Stimulated activated CD4-positive, alpha-beta T cell treated with anti-CD3 and anti-CD28 coated beads, Interleukin-2, amount 100 ng/mL, for 24 hours (primary cell): ENCODE measurements at places on chromosomes 5 and 9.
A peak's percentile ranks its signal among the peaks of the same experiment; 100 is the strongest.

DNA sequence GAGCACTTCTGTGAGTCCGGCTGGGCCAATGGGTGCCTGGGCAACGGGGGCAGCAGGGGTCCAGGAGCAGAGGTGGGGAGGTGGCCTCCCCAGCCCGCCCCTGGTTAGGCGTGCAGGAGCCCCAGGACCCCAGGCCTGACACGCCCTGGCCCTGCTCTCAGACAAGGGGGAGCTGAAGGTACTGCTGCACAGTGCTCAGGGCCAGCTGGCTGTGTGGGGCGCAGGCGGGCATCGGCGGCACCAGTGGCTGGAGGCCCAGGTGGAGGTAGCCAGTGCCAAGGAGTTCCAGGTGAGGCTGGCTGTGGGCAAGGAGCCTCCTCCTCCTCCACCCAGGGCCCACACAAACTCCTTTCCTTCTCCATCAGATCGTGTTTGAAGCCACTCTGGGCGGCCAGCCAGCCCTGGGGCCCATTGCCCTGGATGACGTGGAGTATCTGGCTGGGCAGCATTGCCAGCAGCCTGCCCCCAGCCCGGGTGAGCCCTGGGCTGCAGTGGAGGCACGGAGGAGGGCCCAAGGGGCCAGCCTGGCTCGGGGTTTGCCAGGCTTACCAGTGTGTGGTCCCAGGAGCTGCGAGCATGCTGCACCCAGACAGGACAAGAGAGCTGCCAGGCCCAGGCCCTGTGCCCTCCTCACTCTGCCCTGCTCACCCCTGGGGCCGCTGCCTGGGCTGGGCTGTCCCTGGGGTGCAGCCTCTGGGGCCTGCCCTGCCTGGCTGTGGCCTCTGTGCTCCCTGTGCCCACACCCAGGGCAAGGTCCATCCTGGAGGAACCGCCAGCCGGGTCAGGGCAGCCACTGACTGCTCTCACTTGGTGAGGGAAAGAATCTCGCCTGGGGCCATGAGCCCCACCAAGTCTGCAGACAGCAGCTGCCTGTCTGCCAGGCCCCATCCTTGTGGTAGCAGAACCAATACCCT lies 7.0 kb downstream of the MAMDC4 start:
- no peak for DNase-seq

DNA sequence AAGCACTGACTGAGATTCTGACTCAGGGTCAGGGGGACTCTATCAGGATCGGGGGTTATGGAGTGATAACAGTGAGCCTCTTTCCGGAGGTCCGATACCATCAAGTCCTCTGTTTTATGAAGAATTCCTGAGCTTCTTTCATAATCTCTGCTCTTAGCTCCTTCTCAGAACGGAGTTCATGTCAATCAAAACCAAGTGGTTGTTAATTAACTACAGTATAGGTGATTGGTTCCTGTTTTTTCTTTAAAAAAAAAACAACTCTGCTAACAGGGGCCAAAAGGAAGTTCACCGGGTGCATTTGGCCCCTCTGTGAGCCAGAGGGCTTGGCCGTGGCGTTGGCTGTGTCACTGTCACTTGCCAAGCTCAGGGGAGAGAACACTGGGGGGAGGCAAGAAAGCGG lies 4.0 kb downstream of the GFI1B start:
- DNase-seq: no peak

GRCh38 chr9:16809912-16810610 lies 60.4 kb downstream of the BNC2 start:
- DNase-seq: no peak

- DNase-seq: peak; percentile 59
Observed at GRCh38 chr9:133127340-133127981, 6.4 kb upstream of the RALGDS start.

- DNase-seq: no peak
Observed at GRCh38 chr5:173094012-173094661, 38.0 kb downstream of the CREBRF start.

DNA sequence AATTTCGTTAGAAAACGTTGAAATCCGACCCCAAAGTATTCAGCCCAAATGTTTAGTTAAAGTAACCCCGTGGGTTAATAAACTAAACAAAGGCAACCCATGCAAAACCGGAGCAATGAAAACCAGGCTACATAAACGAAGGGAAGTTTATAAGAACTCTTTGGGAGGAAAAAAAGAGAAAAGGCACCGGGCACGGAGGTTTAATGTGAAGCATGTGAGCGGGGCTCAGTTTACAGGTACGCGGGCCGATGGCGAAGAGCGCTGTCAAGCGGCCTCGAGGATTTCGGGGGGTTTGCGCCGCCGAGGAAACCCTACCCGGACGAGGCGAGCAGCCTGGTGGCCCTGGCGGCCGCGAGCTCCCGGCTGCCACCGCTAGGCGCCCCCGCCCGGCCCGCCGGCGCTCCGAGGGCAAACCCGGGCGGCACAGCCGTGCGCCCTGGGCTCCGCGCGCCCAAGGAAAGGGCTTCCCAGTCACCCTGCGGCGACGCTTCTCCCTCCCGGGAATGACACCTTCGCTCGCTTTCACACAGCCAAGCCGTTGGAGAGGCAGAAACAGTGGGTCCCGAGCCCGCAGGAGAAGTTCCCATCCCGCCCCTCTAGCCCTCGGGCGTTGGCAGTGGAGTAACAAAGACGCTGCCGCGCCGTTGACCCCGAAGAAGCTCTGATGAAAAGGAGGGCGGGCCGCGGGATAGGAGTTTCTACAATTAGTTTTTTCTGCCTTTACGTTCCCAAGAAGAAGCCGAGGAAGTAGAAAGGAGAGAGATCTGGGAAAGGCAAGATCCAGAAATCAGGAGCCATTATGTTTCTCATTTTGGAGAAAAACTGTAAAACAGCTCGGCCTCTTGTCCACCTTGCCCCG lies 126.0 kb downstream of the TMEM174 start:
- peak; percentile 41 for DNase-seq

GRCh38 chr9:121825031-121825691 lies 173.7 kb downstream of the DAB2IP start:
- DNase-seq: no peak

DNA sequence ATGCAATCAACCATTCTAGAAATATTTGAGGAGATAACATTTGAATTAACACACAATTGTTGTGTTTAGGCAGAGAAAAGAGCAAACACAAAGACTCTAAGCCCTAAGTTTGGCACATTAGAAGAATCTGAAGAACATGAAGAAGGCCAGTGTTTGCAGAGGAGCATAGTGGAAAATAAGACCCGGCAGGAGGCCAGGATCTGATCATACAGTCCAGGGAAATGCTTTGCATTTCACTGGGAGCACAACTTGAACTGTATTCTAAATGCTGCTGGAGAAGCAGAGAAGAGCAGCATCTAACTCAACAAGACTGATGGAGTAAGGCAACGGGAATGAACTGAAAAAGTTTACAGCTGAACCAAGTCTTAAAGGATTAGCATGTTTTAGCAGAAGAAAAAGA lies 463.4 kb downstream of the ZNF608 start:
- DNase-seq: no peak

DNA sequence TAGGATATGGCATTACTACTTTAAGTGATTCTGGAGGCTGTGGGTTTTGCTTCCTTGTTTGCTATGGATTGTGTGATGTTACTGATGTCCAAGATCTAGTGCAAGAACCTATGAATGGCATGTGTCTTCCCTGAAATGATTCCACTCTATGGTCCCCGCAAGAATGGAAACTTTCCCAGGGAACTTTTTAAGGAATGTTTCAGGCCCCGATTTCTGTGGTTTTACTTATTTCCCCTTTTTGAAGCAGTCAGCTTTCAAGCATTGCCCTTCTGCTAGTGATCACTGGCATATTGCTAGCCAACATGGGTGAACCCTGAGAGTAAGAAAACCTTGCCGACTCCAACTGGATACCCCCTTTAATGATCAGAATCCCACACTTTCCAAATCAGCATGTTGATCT lies 26.6 kb upstream of the CD180 start:
- DNase-seq: no peak

GRCh38 chr9:101409079-101409477 lies 10.4 kb downstream of the ZNF189 start:
- DNase-seq: no peak

DNA sequence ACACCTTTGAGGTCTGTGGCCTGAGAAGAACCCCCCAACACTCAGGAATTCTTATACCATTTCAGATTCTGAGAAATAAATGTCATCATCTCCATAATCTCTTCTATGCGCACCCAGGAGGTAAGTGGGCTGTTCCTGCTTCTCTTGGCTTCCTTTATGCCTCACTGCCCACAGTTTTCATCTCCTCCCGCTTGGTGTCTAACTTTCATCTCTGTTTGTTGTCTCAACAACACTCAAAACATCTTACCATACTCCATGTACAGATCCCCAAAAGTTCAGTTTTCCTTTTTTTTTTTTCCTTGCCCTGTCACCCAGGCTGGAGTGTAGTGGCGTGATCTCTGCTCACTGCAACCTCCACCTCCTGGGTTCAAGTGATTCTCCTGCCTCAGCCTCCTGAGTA lies 170.2 kb upstream of the FREM1 start:
- DNase-seq: no peak

DNA sequence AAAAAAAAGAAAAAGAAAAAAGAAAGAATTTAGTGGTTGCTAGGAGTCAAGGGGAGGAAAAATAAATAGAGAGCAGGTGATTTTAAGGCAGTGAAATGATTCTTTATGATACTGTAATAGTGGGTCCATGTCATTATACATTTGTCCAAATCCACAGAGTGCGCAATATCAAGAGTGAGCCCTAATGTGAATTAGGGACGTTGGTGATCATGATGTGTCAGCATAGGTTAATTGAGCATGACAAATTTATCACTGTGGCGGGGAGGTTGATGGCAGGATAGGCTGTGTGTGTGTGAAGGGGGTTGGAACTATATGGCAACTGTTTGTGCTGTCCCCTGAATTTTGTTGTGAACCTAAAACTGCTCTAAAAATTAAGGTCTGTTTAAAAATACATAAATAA lies 357.8 kb downstream of the ICE1 start:
- no peak for DNase-seq

DNA sequence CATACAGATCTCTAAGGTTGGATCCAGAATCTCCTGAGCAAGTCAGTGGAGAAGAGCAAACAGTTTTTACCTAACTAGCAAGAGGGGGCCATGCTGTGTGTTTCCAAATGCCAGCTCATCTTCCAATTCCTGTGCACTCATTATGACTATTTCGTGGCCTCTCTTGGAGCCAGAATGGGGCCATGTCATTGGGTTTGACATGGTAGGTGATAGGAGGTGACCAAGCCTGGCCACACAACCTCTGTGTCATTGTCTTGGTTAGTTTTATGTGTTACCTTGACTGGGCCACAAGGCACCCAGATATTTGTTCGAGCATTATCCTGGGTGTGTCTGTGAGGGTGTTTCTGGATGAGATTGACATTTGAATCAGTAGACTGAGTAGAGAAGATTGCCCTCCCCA lies 206.2 kb downstream of the HSPA4 start:
- DNase-seq: no peak

GRCh38 chr9:89234205-89235067 lies 55.8 kb upstream of the SHC3 start:
- peak; percentile 41 for DNase-seq

GRCh38 chr5:36703245-36703860 lies 96.9 kb downstream of the SLC1A3 start:
- DNase-seq: no peak

DNA sequence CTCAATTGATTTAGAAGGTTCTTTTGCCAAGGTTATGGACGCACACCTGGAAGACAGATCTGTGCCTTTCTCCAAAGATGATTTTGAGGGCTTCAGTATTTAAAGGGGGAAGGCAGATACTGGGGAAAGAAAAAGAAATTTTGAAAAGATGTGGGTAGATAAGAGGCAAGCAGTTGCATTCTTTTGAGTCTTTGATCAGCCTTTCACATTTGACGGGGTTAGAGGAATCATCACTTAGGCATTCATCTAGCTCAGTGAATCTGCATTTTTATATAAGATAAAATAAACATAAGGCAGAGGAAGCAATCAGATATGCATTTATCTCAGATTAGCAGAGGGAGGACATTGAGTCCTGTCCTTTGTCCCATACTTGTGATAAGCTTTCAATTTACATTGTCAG lies 243.4 kb upstream of the RAI14 start:
- DNase-seq: no peak

- DNase-seq: no peak
Observed at GRCh38 chr5:178699681-178700253, 30.7 kb downstream of the ZNF354A start.

DNA sequence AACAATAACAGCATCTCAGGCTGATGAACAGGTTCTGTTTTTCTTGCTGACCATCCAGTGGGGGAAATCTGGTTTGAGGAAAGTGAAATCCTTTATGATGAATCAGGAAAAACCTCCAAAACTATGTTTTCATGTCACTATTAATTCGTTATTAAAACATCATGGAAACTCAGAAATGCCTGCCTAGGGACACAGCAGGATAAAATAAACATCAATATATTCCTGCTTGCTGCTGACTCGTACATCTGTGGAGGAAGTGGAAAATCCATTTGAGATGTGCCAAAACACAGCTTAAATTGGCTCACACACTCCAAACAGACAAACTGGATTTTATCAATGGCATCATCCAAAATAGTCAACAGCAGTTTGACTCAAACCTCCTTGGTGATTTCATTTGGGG lies 53.0 kb downstream of the TEK start:
- no peak for DNase-seq

DNA sequence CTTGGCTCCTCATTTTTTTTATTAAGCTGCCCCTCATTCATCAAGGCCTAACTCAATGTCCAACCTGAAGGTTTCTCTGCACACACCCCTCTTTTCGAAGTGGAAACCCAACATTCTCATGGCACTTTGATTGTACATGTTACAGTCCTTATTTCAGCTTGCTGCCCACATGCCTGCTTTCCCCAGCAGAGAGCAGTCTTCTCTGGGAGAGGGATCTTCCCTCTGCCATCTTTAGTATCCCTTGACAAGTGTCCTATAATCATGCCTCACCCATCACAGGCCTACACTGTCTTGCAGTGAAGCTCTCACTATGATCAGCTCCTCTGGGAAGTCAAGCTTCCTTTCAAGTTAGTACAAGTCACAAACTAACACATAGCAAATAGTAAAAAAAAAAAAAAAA lies 175.1 kb downstream of the ACER2 start:
- no peak for DNase-seq

GRCh38 chr9:5957166-5957565 lies 58.3 kb downstream of the RANBP6 start:
- DNase-seq: no peak

DNA sequence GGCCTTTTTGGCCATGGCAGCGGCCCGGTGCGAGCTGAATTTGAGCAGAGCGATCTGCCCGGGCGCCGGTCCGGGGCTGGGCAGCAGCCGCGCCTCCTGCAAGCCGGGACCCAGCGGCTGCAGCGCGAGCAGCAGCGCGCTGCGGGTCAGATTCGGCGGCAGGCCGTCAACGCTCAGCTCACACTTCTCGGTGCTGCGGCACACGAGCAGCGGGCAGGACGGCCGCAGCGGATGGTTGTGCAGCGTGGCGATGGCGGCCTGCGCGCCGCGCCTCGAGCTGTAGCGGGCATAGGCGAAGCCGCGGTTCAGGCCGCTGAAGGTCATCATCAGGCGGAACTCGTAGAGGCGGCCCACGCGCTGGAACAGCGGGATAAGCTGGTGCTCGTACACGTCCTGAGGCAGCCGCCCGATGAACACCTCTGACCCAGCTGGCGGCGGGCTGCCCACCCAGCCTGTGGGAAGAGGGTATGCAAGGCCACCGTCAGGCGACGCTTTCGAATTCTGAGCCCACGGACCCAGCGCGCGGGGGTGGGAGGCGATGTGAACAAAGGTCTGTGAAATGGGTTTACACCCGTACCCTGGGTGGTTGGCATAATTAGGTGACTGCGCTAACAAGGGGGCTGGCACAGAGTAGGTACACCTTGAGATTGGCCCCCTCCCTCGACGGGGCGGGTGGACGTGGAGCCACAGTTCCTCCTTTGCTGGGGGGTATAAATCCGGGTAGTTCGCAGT lies 755 bp downstream of the DND1 start:
- peak; percentile 16 for DNase-seq

GRCh38 chr9:82140471-82140870 lies 151.9 kb downstream of the SPATA31D1 start:
- DNase-seq: no peak

- DNase-seq: no peak
Observed at GRCh38 chr9:132946631-132947295, 2.3 kb upstream of the TSC1 start.
